ENCODE measurements at places on chromosomes 1 and 21.
A peak's percentile ranks its signal among the peaks of the same experiment; 100 is the strongest.

GRCh38 chr1:8458607-8459006, 140.7 kb downstream of the SLC45A1 start:
- DNase-seq: no peak

DNA sequence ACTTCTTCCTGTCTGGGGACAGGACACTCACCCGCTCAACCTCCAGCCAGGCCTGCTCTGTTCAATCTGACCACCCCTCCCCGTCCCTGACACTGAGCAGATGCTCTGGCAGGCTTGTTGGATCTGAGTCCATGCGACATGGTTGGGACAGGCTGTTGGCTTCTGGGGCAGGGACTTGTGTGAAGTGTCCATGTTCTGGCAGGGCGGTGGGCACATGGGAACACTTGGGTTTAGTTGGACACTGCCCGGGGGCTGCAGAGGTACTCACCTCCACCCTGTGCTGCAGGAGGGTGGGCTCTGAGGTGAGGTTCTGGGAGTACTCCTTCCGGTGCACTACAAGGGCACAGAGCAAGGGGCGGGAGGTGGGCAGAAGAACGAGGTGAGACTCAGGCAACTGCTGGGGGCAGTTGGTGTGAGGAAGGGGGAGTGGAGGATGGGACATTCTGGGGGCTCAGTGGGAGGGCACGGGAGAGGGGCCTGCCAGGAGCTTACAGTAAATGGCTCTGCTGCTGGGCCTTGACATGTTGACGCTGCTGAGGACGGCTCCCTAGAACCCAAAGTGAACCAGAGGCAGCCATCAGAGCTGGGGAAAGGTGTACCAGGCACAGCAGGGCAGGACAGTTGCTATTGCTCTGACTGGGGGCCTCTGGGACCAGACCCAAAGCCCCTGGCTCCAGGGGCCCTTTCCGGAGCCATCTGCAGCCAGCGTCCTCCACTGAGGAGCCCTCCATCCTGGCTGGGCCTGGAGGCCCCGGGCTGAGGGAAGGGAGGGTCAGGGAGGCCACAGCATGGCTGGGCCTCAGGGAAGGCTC, 2.3 kb downstream of the EPS8L3 start:
- DNase-seq: no peak

GRCh38 chr1:33305816-33306652, 14.9 kb downstream of the A3GALT2 start:
- no peak for DNase-seq

GRCh38 chr1:88523854-88524528, 160.1 kb upstream of the PKN2 start:
- no peak for DNase-seq

GRCh38 chr1:211469938-211470529, 21.9 kb downstream of the RD3 start:
- DNase-seq: peak; percentile 81

GRCh38 chr1:221712776-221713431, 29.0 kb downstream of the DUSP10 start:
- no peak for DNase-seq

DNA sequence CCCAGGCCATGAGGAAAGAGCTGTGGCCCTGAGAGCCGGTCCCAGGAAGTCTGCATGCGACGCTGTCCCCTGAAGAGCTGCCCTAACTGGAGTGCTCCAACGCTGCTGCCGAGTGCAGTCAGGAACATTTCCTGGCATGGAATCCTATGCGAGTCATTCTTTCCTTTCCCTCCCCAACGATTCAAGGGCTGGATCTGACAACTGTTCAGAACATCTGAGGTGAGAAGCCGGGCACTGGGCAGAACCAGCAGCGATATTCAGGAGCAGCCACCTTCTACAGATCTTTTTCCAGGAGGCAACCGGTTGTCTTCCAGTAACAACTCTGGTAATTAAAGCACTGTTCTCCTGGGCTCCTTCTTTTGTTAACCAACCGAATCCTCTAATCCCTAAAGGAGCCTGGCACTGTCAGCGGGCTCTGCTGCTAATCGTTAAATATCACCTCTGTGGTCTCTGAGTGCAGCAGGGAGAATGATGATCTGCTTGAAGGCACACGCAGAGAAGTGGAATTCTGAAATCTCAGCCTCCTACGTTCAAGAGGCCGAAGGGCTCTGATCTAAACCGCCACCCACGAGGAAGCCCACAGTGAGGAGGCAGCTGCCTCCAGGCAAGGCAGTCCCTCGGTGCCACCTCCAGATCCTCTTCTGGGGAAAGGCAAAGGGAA, 55.8 kb downstream of the SLC45A1 start:
- DNase-seq: peak; percentile 35

GRCh38 chr1:205598841-205599668, 32.8 kb downstream of the ELK4 start:
- DNase-seq: no peak

GRCh38 chr1:53963460-53963859, 17.3 kb downstream of the LRRC42 start:
- DNase-seq: no peak

GRCh38 chr1:55640708-55641473, 425.7 kb upstream of the USP24 start:
- no peak for DNase-seq

DNA sequence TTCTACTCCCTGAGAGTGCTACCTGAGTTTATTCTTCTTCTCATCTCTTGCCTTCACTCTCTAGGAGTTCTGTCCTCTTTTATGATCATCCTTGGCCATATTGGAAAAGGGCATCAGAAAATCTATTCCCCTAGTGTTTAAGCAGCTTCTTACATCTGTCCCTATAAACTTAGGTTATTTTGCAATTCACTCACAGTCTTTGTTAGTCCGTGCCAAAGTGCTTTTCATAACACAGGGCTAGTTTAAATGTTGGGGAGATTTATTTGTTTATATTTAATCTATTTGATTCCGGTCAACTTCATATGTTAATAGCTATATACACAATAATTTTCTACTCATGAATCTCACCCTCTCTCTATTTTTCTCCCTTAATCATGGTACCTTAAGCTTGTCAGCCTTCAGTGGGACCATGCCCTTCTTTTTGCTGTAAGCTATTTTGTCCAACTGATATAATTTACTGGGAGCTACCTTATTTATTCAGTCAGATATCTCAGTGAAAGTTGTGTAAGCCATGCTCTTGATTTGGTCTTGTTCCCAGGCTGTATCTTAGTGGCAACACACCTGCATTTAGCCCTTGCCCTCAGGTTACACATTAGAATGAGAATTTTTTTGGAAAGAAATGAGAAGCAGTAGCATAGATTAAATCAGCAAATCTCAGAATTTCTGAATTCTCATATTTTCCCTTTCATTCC, 106.3 kb upstream of the SMYD2 start:
- DNase-seq: no peak

DNA sequence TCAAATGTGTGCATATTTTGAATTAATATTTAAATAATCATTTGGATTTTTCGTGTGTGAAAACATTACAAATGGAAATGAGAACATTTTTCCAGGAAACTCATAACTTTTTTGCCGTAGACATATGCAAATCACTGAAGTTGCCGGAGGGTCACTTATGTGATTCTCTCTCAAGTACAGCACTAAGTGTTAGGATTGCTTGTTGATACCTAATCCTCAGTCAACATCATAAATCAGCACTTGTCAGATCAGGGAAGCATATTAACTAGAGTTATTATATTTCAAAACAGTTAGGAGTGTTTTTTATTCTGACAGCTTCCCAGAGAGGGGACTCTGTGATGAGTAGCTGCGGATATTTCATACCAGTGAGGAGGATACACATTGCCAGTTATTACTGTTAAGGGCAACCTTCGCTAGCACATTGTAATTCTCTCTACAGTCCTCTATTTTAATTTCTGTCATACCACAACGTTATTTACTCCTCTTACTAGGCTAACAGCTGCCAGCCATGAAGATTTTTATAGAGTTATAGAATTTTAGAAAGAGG, 41.5 kb downstream of the NCAM2 start:
- no peak for DNase-seq

Measured in NCI-H1092 (cell line).